Ascending aorta (tissue), 2 donors: ENCODE measurements at places on chromosomes 11 and 22. TPM values are rescaled to one million over a fixed set of nuclear protein-coding genes. Genes with fewer than 3 reads are reported as not detected.

GRCh38 chr11:132022733-132023478 lies 652.5 kb downstream of the NTM start:
- H3K4me1 ChIP-seq = no peaks in the 10 kb centered on the region
- no peak overlapping the region for H3K27ac ChIP-seq
- H3K36me3 ChIP-seq = no peaks in the 10 kb centered on the region
- no peak for DNase-seq
- no peak overlapping the region for H3K4me3 ChIP-seq

DNA sequence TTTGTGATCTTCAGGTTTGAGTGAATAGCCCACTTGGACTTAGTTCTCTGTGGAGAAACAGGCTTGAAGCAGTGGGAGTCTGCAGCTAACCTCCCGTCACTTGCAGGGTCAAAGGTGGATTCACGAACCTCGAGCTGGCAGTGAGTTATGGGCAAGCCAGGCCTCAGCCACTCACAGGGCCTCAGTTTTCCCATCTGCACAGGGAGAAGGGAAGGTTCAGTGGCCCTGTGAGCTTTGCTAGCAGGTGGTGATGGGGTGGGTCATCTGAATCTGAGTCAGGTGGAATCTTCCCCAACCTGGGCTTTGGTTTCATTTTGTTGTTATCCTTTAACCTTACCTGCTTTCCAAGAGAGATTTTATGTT lies 86.6 kb upstream of the GRIK4 start:
- H3K27ac ChIP-seq = no peak overlapping the region
- peaks cover 10% of the 10 kb centered on the region for H3K36me3 ChIP-seq
- H3K27me3 ChIP-seq = no peaks in the 10 kb centered on the region
- DNase-seq = no peak

- DNase-seq = no peak
- no peaks in the 10 kb centered on the region for H3K36me3 ChIP-seq
- H3K27ac ChIP-seq = peak overlapping the region; percentile 98
- H3K4me3 ChIP-seq = peak overlapping the region; percentile 70
Observed at GRCh38 chr11:35141071-35141470, 2.1 kb downstream of the CD44 start.

GRCh38 chr22:27885977-27886842 lies 32.8 kb downstream of the PITPNB start:
- H3K27me3 ChIP-seq = no peaks in the 10 kb centered on the region
- no peak for DNase-seq
- peak overlapping the region; percentile 39 for H3K27ac ChIP-seq
- peaks cover 28% of the 10 kb centered on the region for H3K36me3 ChIP-seq

DNA sequence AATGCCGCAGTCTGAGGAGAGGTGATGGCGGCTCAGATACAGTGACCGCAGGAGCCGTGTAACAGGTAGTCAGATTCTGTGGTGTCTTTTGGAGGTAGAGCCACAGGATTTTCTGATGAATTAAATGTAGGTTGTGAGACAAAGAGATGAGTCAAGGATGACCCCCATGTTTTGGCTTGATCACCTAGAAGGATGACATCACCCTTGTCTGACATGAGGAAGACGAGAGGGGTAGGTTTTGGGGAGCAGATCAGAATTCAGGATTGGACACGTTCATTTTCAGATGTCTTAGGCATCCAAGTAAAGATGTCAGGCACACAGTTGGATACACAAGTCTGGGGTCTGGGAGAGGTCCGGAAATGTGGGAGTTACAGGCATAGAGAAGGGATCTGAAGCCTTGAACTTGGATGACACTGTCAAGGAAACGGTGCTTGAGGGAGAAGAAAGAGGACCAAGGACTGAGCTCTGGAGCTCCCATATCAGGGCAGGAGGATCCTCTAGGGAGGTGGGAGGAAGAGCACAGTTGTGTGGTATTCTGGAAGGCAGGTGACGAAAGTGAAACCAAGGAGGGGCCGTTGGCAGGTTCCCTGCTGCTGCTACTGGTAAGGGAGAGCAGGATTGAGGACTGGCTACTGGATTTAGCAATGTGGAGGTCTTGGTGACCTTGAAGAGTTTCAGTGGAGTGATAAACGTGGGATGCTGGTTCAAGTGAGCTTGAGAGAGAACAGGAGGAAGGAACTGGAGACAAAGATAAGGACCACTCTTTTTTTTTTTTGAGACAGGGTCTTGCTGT lies 12.6 kb upstream of the GDPD5 start:
- H3K27me3 ChIP-seq = no peaks in the 10 kb centered on the region
- H3K4me3 ChIP-seq = no peak overlapping the region
- no peaks in the 10 kb centered on the region for H3K36me3 ChIP-seq

- no peak for DNase-seq
- no peak overlapping the region for H3K27ac ChIP-seq
- H3K36me3 ChIP-seq = no peaks in the 10 kb centered on the region
- no peaks in the 10 kb centered on the region for H3K4me1 ChIP-seq
- H3K27me3 ChIP-seq = peaks cover 9% of the 10 kb centered on the region
Observed at GRCh38 chr11:69848201-69848600, 29.0 kb upstream of the FGF3 start.

DNA sequence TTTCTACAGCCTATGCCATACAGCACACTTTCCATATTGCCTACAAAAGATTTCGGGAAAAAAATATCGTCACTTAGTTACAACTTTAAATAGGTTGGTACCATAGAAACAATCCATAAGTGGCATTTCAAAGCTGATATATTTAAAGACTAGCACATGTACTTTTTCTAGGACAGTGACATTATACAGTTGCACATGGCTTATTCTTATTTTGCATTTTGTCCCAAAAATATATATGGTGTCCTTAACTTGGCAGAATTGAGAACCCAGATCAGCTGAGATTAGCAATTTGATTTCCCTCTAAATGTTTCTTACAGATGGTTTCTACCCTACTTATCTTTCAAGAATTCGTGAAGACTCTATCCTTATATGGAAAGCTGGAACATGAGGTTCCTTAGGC lies 3.7 kb upstream of the TFIP11 start:
- no peak overlapping the region for H3K27ac ChIP-seq
- H3K4me3 ChIP-seq = no peak overlapping the region
- DNase-seq = no peak
- peaks cover 5% of the 10 kb centered on the region for H3K4me1 ChIP-seq
- no peaks in the 10 kb centered on the region for H3K27me3 ChIP-seq
- no peaks in the 10 kb centered on the region for H3K36me3 ChIP-seq

DNA sequence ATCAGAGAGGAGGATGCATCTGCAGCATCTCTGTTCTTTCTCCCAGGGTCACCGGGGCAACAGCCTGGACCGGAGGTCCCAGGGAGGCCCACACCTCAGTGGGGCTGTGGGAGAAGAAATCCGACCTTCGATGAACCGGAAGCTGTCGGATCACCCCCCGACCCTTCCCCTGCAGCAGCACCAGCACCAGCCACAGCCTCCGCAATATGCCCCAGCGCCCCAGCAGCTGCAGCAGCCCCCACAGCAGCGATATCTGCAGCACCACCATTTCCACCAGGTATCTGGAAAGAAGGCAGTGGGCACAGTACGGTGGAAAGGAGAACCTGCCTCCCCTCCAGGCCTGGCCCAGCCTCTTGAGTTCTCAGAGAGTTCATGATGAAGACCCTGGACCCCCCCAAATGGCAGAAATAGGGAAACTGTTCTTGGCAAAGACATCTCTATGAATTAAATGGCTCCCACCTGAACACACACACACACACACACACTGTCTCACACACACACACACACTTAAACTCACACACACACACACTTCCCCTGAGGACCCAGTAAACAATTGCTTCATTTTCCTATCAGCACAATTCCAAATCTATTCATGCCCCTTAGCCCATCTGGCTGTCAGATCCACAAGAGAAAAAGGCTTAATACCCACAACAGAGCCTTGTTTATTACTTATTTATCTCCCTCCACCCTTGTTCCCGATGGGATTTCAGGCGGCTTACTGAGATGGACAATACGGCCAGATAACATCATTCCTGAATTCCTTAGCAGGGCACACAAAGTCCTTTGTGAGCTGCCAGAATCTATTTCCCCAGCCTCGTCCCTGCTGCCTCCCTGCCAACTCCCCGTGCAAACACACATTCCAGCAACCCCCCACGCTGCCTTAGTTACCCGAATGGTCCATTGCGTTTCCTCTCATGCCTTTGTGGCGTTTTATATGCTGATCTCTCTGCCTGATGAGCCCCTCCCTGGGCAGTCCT lies 8.1 kb downstream of the TMA7B start:
- no peaks in the 10 kb centered on the region for H3K36me3 ChIP-seq
- no peak overlapping the region for H3K27ac ChIP-seq
- H3K4me3 ChIP-seq = no peak overlapping the region
- no peaks in the 10 kb centered on the region for H3K27me3 ChIP-seq
- no peak for DNase-seq
- H3K4me1 ChIP-seq = no peaks in the 10 kb centered on the region

DNA sequence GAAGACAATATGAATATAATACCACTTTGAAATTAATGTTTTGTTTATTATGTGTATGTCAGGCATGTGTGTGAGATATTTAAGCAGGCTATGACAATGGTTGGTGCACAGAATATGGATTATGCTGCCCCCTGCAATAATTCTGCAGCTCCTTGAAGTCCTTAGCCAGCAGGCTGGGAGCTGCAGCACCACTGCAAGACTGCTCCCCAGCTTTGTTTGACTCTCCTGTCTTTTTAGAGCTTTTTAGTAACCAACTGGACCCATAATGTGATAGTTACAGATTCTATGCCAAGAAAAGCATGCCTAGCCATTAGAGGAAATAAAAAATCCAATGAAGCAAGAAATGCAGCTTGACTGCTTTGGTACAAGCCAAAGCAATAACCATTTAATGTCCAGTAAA lies 535.1 kb downstream of the TMEM135 start:
- H3K36me3 ChIP-seq = no peaks in the 10 kb centered on the region
- H3K27ac ChIP-seq = no peak overlapping the region

DNA sequence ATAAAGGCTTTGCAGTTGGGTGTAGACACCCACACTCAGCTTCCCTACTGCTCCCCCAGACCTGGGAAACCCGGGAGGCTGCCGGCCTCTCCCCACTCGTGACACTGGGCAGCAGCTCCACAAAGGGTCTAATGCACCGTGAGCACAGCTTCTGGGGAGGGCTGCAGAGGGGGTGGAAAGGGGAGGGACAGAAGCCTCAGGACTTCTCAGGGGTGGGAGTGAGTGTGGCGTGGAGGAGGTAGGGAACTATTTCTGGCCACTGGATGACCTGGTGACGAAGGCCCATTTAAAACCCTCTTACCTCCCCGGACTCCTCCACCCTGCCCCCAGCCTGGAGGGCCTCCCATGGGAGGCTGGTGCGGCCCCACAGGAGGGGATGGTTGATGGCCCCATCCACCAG lies 56.6 kb downstream of the MACROD1 start:
- no peaks in the 10 kb centered on the region for H3K27me3 ChIP-seq
- H3K27ac ChIP-seq = no peak overlapping the region
- H3K36me3 ChIP-seq = no peaks in the 10 kb centered on the region
- no peaks in the 10 kb centered on the region for H3K4me1 ChIP-seq

- H3K36me3 ChIP-seq = no peaks in the 10 kb centered on the region
- DNase-seq = no peak
- no peaks in the 10 kb centered on the region for H3K27me3 ChIP-seq
- no peak overlapping the region for H3K4me3 ChIP-seq
- no peak overlapping the region for H3K27ac ChIP-seq
- no peaks in the 10 kb centered on the region for H3K4me1 ChIP-seq
Observed at GRCh38 chr11:35040221-35040942, 98.6 kb upstream of the CD44 start.

- H3K27me3 ChIP-seq = no peaks in the 10 kb centered on the region
- H3K27ac ChIP-seq = peak overlapping the region; percentile 75
- H3K4me3 ChIP-seq = no peak overlapping the region
Observed at GRCh38 chr22:23204125-23204488, 23.8 kb downstream of the BCR start.

DNA sequence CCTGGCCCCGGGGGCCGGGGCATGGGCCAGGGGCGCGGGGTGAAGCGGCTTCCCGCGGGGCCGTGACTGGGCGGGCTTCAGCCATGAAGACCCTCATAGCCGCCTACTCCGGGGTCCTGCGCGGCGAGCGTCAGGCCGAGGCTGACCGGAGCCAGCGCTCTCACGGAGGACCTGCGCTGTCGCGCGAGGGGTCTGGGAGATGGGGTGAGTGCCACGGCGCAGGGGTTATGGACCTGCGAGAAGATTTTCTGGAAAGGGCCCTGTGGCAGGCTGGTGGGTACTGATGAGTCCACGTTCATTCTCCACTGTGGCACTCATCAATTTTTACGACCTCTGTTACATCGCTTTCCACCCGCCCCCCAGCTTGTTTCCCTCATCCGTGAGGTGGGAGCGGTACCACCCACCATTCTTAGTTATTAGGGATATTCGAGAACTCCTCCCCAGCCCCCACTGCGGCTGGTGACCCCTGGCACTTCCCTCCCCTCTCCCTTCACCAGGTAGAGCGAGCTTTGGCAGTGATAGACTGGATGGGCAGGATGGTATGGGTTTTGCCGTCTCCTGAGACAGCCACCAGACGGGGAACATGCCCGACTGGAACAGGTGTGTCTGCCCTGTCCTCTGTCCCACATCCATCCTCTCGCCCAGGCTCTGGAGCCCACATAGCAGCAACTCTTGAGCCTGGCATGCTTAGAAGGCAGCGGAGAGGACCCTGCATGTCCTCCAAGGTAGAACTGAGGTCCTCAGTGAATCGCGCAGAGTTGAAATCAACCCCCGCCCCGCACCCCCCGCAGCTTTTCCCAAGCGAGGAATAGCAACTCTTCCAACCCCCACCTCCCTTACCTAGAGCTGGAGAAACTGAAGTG lies 562 bp downstream of the DGAT2 start:
- peaks cover 9% of the 10 kb centered on the region for H3K4me1 ChIP-seq
- H3K27me3 ChIP-seq = no peaks in the 10 kb centered on the region
- H3K36me3 ChIP-seq = no peaks in the 10 kb centered on the region
- peak overlapping the region; percentile 31 for H3K27ac ChIP-seq
- H3K4me3 ChIP-seq = peak overlapping the region; percentile 66

- H3K4me1 ChIP-seq = peaks cover 3% of the 10 kb centered on the region
- H3K36me3 ChIP-seq = no peaks in the 10 kb centered on the region
Observed at GRCh38 chr11:47928426-47928825, 51.9 kb upstream of the PTPRJ start.

- no peaks in the 10 kb centered on the region for H3K4me1 ChIP-seq
- H3K4me3 ChIP-seq = no peak overlapping the region
- no peak for DNase-seq
- H3K36me3 ChIP-seq = no peaks in the 10 kb centered on the region
Observed at GRCh38 chr22:28424427-28425080, 255.1 kb downstream of the TTC28 start.

- no peak overlapping the region for H3K27ac ChIP-seq
- H3K36me3 ChIP-seq = no peaks in the 10 kb centered on the region
- H3K4me3 ChIP-seq = no peak overlapping the region
- DNase-seq = no peak
- no peaks in the 10 kb centered on the region for H3K27me3 ChIP-seq
Observed at GRCh38 chr11:59380263-59381059, 21.8 kb downstream of the OR5AN1 start.

DNA sequence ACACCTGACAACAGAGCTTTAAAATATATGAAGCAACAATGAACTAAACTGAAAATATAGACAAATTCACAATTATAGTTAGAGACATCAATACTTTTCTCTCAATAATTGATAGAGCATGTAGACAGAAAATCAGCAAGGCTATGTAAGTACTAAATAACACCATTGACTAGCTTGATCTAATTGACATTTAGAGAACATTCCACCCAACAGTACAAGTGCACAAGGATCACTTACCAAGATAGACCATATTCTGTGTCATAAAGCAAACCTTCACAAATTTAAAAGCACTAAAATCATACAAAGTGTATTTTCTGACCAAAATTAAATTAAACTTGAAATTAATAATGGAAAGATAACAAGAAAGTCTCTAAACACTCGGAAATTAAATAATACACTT lies 562.5 kb downstream of the INSC start:
- H3K27ac ChIP-seq = no peak overlapping the region
- no peak overlapping the region for H3K4me3 ChIP-seq
- no peaks in the 10 kb centered on the region for H3K36me3 ChIP-seq
- H3K27me3 ChIP-seq = no peaks in the 10 kb centered on the region

YPEL4 gene
- total RNA-seq = not detected

TMEM86A gene
- 4.8 TPM for total RNA-seq

RAG1 gene
- total RNA-seq = under 0.01 TPM

NDUFS8 gene
- total RNA-seq = 316 TPM

SLC37A2 gene
- 1.5 TPM for total RNA-seq

DCPS gene
- 19.6 TPM for total RNA-seq

NTM gene
- not detected for total RNA-seq
